Stimulated activated CD4-positive, alpha-beta T cell treated with anti-CD3 and anti-CD28 coated beads, TNF-alpha, amount 100 ng/mL, for 24 hours (primary cell): ENCODE measurements at places on chromosomes 11 and 22.
A peak's percentile ranks its signal among the peaks of the same experiment; 100 is the strongest.

DNA sequence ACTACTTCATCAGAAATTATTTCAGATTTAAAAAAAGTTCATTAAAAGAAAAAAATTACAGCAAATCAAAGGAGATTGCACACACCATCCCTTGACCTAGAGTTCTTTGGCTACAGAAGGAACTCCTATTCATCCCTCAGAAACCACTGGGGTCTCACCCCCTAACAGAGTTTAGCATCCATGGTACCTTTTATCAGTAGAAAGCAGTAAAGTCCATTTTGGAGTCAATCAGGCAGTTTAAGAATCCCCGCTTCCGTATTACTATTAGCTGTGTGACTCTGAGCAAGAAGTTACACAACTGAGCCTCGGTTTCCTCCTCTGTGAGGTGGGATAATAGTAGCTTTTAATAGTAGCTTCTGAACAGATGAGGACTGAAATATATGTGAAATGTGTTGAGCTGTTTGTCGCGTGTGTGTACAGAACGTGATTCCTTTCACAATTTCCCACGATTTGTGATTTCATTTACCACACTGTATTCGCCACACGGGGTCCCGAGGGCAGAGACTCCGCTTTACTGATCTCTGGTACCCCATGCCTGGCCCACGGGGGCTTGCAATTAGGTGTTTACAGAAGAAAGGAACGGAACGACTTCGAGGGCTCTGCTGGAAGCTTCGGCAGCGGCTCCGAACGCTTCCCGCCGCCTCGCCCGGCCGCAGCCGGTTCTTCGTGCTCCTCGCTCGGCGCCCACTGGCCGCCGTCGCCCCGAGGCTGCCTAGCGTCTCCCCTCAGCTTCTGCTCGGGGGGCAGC is 72.5 kb upstream of the ZBED5 start:
- no peak for DNase-seq

- DNase-seq, result no peak
Observed at GRCh38 chr11:72655896-72656464, 18.2 kb downstream of the PDE2A start.

DNA sequence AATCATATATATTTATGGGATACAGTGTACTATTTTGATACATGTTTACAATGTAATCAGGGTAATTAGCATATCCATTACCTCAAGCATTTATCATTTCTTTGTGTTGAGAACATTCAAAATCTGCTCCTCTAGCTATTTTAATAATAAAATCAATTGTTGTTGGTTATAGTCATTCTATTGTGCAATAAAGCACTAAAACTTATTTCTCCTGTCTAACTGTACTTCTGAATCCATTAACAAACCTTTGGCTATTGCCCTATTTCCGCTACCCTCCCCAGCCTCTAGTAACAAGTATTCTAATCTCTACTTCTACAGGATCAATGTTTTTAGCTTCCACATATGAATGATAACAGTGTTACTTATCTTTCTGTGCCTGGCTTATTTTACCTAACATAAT is 15.3 kb upstream of the USP2 start:
- DNase-seq, result no peak

- no peak for DNase-seq
Observed at GRCh38 chr11:108853864-108854263, 189.0 kb downstream of the DDX10 start.

DNA sequence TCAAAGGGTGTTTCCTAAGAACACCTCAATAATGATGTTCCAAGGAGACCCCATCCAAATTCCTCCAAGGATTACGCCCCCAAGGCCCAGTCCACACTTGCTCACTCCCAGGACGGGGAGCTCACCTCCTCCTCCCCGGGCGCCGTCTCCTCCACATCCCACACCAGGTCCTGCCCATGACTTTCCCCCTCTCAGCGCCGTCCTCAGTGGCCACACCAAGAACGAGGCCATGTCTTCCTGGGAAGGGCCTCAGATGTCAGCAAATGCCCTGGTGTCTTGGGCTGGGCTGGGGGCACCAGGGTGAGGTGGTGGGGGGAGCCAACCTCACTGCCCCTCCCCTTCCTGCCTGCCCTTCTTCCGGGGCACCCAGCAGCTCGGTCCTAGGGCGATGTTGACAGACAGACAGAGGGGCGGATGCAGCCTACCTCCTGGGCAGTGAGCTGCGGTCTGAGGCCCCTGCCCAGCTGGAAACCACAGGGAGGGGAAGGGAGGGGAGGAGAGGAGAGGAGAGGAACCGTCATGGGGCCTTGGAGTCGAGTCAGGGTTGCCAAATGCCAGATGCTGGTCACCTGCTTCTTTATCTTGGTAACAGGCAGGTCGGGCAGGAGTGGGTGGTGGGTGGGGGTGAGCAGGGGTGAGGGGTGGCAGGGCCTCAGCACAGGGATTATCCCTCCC is at the start of the genes C11orf21 and TSPAN32:
TSS of gene C11orf21 (minus strand) at position 288 of the 675 bp plus-strand sequence. CDS start at position 178, 110 bp downstream.
TSS of gene TSPAN32 (plus strand) at position 383 of the 675 bp plus-strand sequence. CDS start at position 520, 137 bp downstream.
- DNase-seq, result peak; percentile 58

DNA sequence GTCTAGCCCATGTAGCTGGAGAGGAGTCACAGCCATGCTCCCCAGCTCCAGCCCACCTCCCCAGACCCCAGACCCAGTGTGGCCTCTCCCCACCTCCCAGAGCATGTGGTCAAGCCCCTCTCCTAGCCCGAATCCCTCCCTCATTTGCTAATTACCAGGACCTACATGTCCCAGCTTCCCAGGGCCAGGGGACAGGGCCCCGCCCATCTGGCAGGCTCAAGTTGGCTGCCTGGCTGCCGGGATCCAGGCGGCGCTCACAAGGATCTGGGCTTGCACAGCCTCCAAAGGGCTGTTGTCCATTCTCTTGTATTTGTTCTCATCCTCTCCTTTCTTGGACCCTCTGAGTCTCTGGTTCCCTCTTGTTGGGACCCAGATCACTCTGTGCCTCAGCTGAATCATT is 4.6 kb upstream of the MIF start:
- DNase-seq, result no peak

- DNase-seq, result no peak
Observed at GRCh38 chr11:2205981-2206690, 34.5 kb upstream of the TH start.

DNA sequence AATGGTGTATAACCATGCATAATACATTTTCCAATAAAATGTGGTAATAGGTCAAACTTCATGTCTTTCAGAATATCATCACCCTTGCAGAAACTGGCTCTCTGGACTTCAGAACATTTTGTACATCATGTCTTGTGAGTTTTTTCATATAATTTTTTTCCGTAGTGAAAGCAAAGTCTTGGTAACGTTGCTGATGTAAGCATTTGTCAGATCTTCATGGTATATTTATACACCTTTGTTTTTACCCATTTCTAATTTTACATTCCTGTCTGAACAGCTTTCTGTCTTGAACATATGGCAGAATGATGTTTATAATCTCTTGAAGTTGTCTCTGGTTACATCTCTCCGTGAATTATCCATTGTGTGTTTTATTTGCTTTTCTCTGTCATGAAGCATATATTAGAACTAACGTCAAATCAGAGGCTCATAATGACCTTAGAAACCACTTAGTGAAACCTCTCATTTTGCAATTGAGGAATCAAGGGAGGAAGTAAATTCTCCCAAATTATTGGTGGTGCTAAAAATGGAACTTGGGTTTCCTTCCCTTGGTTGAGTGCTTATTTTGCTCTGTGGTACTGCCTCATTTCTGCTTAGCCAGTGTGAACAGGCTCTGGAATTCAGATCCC is 37.4 kb downstream of the CSRP3 start:
- no peak for DNase-seq

- DNase-seq, result no peak
Observed at GRCh38 chr11:30423886-30424285, 101.0 kb downstream of the ARL14EP start.

DNA sequence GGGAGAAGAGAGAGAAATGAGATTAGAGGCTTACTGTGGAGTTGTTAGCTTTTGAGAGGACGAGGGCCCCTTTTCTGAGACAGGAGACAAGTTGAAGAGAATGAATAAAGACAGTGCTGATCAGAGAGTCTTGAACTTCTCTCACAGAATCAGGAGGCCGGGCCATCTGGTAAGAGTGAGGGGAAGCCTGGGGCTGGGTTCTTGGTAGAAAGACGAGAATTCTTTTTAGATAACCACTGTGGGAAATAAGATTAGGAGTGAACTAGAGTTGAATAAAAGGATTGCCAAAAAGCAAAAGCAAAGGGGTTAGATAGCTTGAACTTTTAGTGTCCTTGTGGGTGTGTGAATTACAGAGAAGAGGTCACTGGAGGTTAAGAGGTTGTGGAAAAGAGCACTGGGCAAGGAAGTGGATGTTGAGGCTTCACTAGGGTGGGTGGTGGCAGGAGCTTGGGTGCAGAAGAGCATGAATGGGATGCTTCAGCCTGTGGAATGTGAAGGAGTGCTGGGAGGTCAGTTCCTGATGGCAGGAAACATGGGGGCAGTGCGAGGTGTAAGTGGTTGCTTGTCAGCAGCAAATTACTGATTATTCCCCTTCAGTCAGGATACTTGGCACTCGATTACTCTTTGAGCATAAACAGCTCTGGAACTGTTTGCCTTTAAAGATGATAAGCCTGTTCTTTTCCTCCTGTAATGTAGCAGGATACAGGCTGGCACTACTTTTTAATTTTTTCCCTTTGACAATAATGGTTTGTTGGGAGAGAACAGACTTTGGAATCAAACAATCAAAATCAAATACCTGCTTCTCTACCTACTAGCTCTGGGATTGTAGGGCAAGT is 98.3 kb downstream of the ARHGAP42 start:
- no peak for DNase-seq

DNA sequence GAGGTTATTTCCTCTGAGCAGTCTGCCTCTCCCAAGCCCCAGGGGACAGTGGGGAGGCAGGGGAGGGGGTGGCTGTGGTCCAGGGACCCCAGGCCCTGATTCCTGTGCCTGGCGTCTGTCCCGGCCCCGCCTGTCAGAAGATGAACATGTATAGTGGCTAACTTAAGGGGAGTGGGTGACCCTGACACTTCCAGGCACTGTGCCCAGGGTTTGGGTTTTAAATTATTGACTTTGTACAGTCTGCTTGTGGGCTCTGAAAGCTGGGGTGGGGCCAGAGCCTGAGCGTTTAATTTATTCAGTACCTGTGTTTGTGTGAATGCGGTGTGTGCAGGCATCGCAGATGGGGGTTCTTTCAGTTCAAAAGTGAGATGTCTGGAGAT is 3.1 kb downstream of the PIM3 start:
- DNase-seq, result no peak

GRCh38 chr11:74169738-74170458 is 904 bp downstream of the C2CD3 start:
- no peak for DNase-seq

- peak; percentile 67 for DNase-seq
Observed at GRCh38 chr22:42661985-42662831, 13.0 kb upstream of the CYB5R3 start.

DNA sequence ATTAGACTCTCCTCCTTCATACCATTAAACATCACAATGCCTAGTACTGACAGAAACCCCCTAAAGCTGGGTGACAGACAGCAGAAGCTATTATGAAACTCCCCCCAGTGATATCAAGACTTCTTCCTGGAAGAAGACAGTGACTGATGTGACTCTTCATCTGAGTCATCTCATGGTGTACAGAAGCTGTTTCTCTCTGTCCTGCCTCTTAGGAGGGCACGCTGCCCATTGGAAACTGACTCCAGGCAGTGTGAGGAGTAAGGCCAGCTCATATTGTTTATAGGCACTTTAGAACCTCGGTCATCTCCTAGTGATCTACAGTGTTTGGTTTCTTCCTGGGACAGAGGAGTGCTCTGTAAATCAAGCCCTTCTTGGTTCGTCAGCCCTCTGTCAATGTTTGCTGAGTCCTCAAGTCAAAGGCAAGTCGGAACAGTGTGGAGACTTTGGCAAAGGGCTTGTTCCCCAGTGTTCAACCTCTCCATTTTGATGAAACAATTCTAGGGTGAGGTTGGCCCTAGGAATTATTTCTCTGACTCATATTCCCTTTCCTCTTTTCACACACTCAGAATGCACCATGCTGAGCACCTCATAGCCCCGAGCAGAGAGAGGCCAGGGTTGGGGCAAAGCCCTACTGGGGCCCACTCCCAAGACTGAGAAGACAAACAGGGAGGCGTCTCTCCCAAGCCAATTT is 172.5 kb upstream of the TMEM45B start:
- DNase-seq, result no peak

- DNase-seq, result no peak
Observed at GRCh38 chr22:31088233-31088986, 7.3 kb downstream of the SMTN start.

- DNase-seq, result no peak
Observed at GRCh38 chr11:103832762-103833161, 203.7 kb upstream of the DDI1 start.

DNA sequence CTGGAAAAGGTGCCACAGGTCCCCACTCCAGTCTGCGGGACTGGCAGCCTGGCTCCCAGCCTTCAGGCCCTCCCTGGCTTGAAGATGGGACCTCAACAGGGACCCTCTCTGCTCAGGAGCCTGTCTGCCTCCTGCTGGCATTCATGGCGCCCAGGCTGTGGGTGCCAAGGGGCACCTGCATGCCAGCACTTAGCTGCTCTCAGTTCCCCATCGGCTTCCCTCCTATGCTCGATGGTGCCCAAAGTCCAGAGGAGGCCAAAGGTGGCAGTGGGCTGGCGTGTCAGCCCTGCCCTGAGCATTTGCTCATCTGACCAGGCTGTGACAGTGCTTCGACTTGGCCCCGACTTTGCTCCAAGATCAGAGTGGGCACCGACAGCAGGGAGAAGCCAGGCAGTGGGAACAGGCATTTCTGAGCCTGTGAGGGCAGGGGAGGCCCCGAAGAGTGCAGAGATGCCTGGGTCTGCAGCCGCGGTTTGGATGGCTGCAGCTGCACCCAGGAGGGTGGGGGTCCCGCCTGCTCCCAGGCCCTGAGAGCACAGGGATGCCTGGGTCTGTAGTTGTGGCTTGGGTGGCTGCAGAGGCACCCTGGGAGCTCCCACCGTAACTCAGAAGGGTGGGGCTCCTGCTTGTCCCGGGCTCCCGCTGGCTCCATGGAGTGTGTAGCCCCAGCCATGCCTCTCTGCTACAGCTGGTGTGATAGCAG is 463.6 kb downstream of the TBC1D22A start:
- DNase-seq, result no peak

DNA sequence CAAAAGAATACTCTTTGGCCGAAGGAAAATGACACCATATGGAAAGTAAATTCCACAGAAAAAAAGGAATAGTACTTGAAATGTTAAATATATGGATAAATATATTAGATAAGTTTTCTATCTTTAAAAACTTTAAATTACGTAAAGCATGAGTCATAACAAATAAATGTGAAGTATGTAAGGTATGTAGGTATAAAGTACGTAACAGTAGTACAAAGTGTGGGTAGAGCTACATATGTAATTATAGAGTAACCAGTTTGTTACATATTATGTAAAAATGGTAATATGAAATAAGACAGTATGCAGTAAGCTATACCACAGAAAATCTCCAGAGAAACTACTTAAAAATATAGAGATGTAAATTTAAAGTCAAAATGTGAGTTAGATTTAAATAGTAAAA is 582.3 kb upstream of the CHORDC1 start:
- no peak for DNase-seq

- no peak for DNase-seq
Observed at GRCh38 chr11:57364851-57365660, 15.9 kb downstream of the PRG3 start.
